ENCODE measurements at places on chromosomes 16 and 17.

- DNase-seq = no peak
These were observed 186.8 kb upstream of the IRX3 start for GRCh38 chr16:54473226-54473993.

DNA sequence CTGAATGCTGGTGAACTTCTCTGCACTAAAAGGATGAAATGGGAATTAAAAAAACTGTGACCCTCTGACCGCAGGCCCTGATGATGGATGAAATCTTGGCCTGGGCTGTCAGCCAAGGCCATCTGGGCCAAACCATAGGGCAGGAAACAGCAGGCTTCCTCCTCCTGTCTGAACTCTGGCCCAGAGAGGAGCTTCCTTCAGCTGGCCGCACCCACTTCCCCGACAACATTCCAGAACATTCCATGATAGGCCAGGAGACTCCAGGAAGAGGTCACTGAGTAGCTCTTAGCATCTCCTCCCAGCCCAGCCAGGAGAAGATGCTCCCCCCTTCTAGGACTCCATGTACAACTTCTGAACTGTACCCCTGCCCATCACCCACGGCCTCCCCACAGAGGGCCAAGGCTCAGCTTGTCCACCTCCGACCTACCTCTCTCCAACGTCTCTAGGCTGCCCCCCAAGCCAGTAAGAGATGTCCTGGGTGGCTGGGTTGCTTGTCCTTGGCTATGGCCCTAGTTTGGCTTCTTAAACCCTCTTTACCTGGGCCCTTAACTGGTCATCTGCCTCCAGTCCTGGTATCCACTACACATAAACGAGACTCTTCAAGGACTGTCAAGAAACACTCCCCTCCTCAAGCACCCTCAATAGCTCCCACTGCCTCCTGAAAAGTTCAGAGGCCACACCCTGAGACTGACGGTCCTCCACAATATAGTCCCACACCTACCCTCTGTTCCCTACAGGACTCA lies 1.7 kb downstream of the RPH3AL start:
- DNase-seq = no peak

DNA sequence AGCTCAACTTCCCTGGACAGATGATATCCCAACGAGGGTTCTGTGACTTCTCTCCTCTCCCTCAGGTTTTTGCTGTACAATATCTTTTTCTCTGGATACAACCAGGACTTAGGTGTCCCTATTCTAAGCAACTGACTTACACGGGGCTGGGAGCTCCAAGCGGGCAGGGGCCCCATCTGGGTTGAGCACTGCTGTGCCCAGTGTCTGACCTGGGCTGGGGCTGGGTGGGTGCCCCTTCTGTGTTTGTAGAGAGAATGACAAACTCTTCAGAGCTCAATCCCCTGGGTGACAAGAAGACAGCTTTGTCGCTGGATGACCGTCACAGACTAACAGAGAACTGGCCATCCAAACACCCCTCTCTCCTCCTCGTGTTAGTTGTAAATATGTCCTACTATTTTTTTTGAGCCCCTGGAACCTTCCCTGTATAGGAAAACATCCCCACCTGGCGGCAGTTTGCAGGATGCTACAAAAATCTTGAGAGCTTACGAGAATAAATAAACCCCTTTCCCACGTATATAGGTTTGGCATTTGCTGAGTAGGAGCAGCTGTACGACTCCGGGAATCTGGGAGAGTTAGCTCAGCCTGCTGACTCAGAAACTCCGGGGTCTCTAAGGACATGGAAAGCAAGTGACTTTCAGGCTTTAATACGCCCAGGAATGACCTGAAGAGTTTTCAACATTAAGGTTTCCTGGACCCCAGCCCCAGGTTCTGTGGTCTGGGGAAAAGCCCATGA lies 23.7 kb upstream of the RCVRN start:
- no peak for DNase-seq

DNA sequence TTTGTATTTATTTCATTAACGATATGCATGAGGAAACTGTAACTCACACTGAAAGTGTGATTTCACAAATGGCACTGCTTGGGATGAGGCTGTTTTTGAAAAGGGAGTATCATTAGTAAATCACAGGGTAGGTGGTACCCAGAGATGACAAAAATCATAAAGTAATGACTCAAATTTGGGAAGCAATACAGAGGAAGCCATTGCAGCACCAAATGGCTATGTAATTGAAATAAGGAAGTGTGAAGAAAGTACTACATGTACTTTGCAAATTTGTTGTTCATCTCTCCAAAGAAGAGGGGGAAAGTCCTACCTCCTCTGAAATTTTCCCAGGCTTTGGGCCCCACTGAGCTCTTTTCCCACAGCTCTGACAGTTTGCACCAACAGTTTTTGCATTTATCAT lies 12.3 kb upstream of the ABCC12 start:
- no peak for DNase-seq

GRCh38 chr16:52553322-52553721 lies 6.4 kb upstream of the TOX3 start:
- DNase-seq = no peak

- DNase-seq = no peak
These were observed 290.5 kb downstream of the CPPED1 start for GRCh38 chr16:12513076-12513790.

- DNase-seq = no peak
These were observed 112.8 kb downstream of the CLEC16A start for GRCh38 chr16:11056993-11057649.

DNA sequence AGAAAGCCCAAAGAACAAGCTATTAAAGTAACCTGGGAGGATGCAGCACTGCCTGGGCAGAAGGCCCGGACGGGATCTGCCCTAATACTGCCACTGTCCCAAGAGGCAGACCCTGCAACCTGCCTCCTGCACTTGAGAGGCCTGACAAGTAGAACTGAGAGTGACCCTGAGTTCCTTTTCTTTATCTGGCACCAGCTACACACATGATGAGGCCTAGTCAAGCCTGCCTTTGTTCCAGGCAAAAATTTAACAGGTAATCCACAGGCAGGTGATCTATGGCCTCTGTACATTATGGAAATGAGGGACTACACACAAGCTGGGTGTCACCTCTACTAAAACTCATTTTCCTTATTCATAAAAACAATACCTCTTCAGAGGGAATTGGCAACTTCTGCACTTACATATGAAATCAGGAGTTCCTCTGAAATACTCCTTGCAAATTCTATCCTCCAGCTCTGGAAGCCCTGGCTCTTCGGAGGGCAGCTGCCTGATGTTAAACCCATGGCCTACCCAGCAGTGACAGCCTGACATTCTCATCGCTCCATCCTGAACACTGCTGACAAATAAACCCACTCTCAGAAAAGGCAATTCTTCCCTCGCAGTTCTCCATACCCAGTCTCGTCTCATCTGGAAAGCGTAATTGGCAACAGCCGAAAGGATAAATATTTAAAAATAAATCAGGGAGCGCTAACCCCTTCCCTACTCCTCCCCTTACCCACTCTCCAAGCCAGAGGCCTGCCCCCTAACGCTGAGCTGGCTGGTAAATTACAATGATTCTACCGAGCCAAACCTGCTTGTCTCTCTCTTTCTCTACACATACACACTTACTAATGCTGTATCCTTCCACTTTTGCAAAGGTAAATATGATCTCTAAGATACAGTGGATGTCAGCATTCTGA lies 2.5 kb upstream of the ZFHX3 start:
- no peak for DNase-seq

- DNase-seq = no peak
These were observed 457.7 kb downstream of the XYLT1 start for GRCh38 chr16:17013038-17013437.

- DNase-seq = no peak
These were observed 15.2 kb downstream of the CYB5D1 start for GRCh38 chr17:7873051-7873450.

- no peak for DNase-seq
These were observed 35.9 kb downstream of the TRARG1 start for GRCh38 chr17:1315409-1315808.

- no peak for DNase-seq
These were observed 1254.5 kb upstream of the GOT2 start for GRCh38 chr16:59988591-59988990.

DNA sequence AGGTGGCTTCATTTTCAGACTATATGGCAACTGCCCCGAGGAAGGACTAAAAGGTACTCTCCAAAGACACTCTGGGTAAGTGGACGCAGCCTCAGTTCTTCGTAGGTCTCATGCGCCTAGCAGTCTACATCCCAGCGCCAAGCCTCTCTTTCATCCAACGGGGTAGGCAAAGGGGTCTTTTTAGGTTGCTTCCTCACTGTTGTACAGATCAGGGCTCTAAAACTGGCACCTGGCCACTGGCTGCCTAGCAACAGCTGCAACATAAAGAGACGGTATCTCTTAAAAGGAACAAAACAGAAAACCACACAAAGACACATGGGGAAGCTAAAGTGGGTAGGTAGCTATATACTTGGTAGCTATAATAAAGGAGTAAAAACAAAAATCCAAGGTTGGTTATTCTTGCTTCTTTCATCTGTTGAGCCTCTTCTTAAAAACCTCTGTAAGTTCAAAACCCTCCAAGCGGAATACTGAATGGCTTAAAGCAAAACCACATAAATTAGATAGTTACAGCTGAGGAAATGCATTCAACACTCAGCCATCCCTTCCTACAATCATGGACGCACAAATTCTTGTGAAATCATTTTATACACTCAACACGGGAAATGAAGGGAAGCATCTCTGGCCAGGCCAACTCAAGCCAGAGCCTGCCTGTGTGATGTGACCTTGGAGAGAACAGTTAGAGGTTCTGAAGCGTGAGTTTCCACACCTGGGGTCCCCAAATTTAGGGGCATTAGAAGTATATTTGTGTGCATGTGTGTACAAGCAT lies 22.7 kb downstream of the CYTH1 start:
- peak; percentile 69 for DNase-seq

DNA sequence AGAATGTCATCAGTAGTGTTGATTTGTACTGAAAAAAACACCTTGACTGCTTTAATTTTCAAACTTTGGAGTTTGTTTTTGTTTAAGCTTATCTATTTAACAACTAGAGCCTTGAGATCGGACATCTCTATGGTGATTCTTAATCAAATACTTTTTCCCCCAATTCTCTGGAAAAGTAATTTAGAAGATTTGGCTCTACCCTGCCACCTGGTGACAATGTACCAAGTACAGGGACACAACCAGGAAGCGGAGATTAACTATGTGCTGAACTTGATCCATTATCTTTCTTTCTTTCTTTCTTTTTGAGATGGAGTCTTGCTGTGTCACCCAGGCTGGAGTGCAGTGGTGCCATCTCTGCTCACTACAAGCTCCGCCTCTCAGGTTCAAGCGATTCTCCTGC lies 30.8 kb downstream of the USP43 start:
- DNase-seq = no peak

GRCh38 chr17:37781451-37781850 lies 36.6 kb upstream of the HNF1B start:
- no peak for DNase-seq

DNA sequence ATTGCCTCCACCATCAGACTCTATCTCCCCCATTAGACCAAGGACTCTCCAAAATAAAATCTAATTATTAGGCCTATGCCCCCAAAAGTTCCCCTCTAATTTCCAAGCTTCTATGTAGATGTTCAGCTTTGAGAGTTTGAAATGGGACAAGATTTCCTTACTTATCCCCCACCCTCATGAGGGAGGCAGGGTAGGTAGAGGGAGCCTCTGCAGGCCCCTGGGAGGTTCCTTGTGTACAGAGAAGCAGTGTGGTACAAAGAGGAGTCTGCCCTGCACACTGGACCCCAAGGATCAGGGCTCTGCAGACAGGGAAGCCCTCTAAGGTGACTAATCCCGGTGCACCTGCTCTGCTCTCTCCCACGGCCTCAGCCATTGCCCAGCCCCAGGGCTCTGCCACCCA lies 2.5 kb downstream of the KRT17 start:
- DNase-seq = no peak

GRCh38 chr17:2962729-2963128 lies 100.7 kb downstream of the OR1D5 start:
- no peak for DNase-seq

DNA sequence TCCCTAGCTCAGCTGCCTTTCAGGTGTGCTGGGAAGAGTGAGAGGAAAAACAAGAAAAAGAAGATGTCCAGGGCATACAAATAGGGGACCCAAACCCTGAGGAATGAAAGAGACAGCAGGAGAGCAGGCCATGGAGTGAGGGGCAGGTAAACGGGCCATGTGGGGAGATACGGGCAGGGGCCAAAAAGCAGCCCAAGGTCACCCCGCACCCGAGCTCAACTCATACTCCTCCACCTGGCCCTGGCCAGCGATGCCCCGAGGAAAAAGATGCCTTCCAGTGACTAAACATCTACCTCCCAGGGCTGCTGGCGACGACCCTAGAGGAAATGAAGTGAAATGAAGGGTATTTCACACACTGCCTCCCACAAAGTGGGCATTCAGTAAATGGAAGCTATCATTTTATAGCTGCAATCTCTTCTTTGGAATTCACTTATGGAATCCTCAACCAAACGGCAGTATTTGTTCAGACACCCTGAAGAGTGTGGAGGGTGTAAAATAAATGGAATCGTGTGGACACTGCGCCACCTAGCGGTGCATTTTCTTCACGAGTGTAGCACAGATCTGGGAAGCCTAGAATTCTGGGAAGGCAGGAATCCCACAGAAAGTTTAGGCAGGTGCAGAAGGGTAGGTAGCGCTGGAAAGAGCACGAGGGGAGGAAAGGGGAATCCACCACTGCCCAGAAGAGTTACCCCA lies 14.9 kb downstream of the ELAC2 start:
- DNase-seq = no peak

GRCh38 chr16:549544-550263 lies 10.5 kb upstream of the PRR35 start:
- no peak for DNase-seq

DNA sequence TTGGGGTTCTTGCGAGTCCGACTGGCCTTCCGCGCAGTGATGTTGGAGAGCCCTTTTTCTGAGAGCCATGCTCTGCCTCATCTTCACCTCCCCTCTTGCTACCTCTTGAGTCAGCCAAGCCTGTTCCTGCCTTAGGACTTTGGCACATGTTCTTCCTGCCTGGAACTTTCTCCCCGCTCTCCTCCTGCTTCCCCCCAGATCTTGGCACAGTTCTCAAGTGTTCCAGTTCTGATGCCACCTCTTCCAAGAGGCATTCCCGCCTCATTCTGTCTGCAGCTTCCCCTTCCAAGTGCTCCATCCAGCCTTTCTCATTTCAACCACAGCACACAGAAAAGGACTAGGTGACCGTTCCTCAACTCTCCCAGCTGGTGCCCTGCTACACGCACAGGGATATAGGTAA lies 7.7 kb downstream of the AKAP1 start:
- no peak for DNase-seq

GRCh38 chr16:62067182-62067581 lies 30.9 kb upstream of the CDH8 start:
- DNase-seq = no peak

DNA sequence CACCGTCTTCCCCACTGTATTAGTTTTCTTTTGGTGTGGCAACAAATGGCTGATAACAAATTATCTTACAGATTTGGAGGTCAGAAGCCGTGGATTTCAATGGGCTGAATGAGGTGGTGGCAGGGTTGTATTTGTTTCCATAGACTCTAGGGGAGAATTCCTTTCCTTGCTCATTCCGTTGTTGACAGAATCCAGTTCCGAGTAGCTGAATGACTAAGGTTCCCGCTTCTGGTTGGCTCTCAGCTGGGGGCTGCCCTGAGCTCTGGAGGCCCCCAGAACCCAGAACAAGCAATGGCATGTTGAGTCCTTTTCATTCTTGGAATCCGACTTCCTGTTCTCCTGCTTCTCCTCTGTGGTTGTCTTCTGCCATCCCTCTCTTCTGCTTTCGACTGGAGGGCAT lies 280.4 kb downstream of the SNX29 start:
- DNase-seq = no peak
